ENCODE measurements at places on chromosomes 12 and 14.

GRCh38 chr12:90129366-90130030 is 420.9 kb upstream of the ATP2B1 start:
- no peak for DNase-seq

DNA sequence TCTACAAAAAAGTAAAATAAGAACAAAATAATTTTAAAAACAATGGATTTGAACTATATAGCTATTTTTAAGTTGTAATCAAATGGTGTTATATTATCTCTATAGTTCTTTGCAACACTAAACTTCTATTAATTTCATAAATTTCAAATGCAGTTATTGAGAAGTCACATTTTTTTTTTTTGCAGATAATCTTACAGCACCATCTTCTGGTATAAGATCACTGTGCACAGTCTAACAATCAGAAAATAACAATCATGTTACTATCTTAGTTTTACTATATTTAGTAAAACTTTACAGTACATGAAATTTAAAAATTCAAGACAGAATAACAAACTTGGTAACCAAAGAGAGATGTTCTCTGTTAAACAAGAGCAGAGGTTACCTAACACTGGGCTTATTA is 40.6 kb downstream of the GXYLT1 start:
- DNase-seq = peak; percentile 48

DNA sequence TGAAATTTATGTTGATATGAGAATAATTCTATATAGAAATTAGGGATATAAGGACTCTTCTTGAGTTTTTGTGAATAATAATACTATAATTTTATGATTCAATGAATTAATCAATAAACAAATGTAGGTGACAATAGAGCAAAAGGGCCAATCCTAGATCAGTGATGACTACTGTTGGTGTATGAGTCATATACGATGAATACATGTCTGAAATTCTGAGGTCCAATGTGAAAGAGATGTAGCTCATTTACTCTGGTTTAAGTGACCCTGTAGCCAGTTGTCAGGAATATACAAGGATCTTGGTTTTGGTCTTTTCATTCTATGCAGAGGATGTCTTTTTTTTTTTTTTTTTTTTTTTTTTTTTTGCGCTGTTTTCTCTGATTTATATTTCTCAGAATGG is 72.1 kb upstream of the RTL1 start:
- DNase-seq = no peak

- peak; percentile 55 for DNase-seq
Measured at GRCh38 chr12:103729499-103729898, 111.5 kb downstream of the NT5DC3 start.

GRCh38 chr12:44875954-44876543 is at the start of gene NELL2:
TSS of gene NELL2 (minus strand) at chr12:44876315. CDS start at chr12:44875869, 446 bp downstream.
- peak; percentile 93 for DNase-seq

DNA sequence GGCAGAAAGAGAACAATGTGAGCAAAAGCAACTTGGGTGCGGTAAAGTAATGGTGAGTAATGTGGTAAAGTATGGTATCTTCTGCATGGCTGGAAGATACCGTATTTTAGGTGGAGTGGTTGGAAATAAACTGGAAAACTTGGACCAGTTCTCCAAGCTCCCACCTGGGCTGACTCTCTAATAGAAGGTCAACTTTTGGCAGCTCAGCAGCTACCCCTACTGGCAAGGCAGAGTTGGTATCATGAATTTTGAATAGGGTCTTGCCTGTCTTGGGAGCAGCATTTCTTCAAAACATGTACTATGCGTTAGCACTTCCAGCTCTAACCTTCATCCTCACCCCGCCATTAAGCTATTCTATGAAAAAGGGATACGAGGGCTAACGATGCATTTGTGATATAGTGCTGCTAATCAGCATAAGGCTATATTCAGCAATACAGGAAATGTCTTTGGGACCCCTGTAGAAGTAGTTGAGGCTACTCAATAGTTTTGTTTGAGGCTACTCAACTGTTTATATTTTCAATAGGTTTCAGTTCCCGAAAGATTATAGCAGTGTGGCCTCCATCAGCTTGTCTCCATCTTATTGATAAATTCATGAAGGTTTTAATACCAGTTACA is 276.3 kb upstream of the FAR2 start:
- peak; percentile 90 for DNase-seq

GRCh38 chr14:23577710-23578392 is 739 bp downstream of the JPH4 start:
- no peak for DNase-seq

DNA sequence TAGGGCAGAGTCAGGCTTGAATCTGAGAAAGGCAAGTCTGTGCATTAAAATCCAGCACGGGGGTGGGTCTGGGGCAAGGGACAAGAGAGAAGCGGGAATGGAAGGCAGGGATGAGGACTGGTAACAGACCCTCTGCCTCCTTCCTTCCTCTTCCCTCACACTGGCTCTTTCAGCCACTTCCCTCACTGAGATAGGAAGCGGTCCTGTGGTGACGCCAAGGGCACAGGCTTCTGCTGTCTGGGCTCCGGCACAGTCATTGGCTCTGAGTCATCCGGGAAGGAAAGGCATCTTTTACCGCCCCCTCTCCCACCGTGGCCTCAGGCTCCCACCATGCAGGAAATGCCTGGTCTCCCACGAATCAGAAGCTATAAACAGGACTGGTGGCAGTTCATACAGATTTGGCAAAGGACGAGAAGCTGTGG is 70.2 kb downstream of the ETV6 start:
- no peak for DNase-seq

DNA sequence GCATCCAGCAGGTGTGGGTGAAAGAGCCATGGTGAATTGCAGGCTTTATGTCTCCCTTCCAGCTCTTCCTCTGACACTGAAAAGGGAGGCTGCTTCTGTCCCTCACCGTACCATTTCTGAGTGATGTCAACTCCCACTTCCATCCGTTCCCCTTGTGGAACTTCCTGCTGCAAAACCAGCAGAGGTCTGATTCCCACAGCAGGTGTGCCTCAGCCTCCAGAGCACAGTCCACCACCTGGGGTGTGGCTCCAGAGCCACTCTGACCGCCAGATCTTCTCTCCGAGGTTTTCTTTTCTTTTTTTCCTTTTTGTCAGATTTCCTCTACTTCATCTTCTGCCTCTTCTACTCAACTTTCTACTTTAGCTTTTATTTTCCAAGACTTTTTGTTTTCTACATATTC is 62.7 kb downstream of the CDC42BPB start:
- no peak for DNase-seq

DNA sequence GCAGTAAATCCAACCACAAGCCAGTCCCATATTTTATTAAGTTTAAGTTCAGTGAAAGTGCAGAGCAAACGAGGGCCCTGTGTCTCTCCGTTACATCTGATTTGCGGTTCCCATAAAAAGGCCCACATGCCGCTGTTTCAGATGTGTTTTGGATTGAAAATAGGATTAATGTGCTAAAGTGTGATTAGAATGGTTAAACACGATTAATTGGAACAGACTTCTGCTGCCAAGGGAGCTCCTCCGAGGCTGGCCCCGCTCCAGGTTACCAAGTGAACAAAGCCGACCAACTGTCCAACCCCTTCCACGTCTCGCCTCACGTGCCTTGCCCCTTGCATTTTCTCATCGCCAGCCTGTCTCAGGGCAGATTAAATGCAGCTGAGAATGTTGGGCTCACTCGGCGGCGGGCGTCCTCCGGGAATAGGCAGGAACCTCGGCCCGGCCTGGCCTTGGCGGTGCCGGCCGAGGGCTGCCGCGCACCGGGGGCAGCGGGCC is 166.5 kb upstream of the GSC start:
- DNase-seq = peak; percentile 5

DNA sequence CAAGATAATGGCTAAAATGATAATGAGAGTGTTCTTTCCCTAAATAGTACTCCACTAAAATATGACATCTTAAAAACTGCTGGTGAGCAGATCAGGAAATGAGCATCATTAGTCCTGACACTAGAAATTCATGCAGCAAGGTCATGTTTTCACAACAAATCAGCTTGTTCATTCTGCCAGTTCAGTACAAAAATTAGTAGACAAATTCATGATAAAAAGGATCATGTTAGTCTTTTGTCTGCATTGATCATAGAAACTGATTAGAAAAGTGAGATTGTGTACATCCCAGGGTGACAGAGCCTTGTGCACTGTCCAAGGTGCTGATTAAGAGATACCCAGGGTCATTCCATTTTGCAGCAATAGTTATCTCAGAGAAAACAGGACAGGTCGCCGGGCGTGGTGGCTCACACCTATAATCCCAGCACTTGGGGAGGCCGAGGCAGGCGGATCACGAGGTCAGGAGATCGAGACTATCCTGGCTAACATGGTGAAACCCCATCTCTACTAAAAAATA is 163.6 kb downstream of the RIMBP2 start:
- peak; percentile 11 for DNase-seq

- peak; percentile 96 for DNase-seq
Measured at GRCh38 chr14:105300542-105301102, at the start of gene BRF1. TSS of gene BRF1 (minus strand) at chr14:105301001. CDS start at chr14:105300629, 372 bp downstream.

- no peak for DNase-seq
Measured at GRCh38 chr14:35362450-35362849, 42.1 kb downstream of the NFKBIA start.

DNA sequence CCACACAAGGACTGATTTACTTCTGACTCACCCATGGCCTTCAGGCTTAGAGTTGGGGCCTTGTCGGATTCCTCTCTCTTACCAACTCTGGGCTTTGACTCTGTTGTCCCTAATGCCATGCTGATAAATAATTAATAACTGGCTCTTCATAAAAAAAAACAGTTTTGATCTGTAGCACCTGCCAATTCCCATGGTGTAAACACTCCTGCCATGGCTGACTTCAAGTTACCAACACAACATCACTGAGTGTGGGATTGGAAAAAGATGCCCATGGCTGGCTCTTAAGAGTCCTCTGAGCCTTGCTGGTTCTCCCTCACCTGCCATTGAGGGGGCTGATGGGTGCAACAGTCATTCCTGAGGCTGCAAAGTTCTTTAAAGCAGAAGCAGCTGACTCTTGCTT is 104.8 kb downstream of the KIF26A start:
- DNase-seq = no peak

DNA sequence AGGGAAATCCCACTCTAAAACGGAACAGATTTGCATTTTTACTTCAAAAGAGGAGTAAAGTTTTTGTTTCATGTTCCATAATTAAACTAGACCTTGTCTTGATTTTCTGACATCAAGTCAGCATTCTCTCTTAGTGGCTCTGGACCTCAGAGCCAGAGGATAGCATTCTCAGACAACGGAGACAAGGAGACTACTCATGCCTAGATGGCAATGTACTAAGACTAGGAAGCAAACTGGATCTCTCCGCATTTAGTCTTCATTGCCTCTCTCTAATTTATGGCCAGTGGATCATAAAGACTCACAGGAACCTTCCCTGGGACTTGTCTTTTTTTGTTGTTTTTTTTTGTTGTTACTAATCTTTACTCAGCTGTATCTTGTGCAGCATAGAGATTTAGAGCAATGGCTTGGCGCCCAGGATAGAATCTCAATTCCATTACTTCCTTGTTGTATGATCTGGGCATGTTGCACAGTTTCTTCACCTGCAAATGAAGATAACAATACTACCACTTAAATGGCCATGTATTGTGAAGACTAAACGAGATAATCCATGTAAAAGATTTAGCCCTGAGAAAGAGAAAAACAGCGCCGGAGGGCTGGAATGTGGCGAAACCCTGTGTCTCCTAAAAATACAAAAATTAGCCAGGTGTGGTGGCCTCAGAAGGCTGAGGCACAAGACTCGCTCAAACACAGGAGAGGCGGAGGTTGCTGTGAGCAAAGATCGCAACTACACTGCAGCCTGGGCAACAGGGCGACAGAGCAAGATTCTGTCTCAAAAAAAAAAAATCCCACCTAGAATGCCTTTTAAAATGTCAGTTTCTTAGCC is 4.0 kb upstream of the GEMIN2 start:
- DNase-seq = no peak

- DNase-seq = no peak
Measured at GRCh38 chr12:69948851-69949250, 123.8 kb downstream of the MYRFL start.

DNA sequence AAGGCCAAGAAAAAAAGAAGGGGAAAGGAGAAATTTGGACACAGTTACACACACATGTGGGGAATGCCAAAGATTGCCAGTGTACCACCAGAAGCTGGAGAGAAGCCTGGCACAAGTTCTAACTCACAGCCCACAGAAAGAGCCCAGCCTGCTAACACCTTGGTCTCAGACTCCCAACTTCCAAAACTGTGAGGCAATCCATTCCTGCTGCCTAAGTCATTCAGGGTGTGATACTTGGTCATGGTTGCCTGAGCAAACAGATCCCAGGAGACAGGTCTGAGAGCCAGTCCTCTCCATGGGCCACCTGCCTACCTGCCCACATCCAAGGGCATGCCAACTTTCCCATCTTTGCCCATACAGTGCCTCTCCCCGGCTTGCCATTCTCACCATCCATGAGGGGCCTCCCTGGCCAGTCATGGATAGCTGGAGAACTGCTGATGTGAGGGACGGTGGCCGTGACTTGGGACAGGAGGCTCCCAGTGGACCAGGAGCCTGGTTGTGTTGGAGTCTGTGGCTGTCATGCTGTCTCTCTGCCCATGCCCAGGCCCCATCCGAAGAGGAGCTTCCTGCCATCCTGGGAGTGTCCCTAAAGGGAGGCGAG is 198.0 kb upstream of the RTL1 start:
- DNase-seq = no peak

- DNase-seq = peak; percentile 13
Measured at GRCh38 chr14:73452341-73453186, 5.8 kb downstream of the NUMB start.

- DNase-seq = no peak
Measured at GRCh38 chr12:116068371-116068770, 209.1 kb downstream of the MED13L start.

- no peak for DNase-seq
Measured at GRCh38 chr12:60421741-60422140, 825.9 kb downstream of the SLC16A7 start.

DNA sequence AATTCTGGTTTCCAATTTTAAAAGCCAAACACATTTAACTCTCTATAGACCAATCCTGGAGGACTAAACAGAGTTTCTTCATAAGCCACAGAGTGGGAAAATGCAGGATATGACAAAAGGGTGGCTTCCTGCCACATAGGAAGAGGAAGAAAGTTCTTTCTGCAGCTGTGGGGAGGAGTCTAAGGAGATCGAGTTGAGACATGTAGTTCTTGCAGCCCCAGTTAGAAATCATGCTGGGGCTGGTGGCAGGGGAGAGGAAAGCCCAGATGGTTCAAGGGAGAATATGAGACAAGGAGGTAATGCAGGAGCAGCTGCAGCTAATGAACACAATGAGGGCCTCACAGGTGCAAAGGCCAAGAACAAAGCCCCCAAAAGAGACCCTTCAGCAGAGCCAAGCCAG is 85.0 kb upstream of the ARID2 start:
- DNase-seq = no peak

DNA sequence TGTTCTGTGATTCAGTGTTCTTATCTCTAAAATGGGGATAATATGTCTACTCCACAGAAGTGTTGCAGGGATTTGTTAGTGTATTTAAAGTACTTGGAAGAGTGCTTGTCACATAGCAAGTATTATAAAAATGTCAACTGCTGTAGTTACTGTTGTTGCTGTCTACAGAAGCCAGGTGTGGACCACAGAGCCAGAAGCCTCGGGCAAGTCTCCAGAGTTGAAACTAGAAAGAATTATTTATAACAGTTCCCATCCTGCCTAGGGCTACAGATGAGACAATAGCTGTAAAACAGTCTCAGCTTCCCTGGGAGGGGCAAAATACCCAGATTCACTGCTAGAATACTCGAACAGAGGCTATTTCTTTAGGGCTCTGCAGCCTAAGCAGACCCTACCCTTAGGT is 55.4 kb upstream of the FUT8 start:
- no peak for DNase-seq
